Activated CD4-positive, CD25-positive, alpha-beta regulatory T cell (primary cell): ENCODE measurements at places on chromosomes 12 and 14.

- no peak for DNase-seq
Observed at GRCh38 chr12:75543529-75543928, 32.1 kb upstream of the KRR1 start.

DNA sequence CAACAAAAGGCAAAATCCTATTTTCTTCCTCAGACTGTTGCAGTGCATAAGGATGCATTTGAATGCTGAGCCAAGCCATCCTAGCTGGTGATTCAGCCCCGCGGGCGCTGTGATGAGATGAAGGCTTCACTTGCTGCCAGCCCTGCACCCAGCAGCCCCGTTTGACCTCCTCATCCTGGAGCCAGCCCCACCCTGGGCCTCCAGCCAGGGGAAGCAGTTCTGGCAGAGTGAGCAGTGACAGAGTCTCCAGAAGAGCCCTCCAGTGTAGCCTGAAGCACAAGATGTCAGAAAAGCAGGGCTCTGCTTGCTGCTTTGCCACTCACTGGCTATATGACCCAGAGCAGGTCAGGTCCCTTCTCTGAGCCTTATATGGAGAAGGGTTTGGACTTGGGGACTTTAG lies 96.2 kb upstream of the HSPB8 start:
- no peak for DNase-seq

GRCh38 chr12:15956413-15957185 lies 45.5 kb downstream of the DERA start:
- DNase-seq, result no peak

- no peak for DNase-seq
Observed at GRCh38 chr14:36820111-36820709, 158.6 kb downstream of the PAX9 start.

- DNase-seq, result no peak
Observed at GRCh38 chr14:92635031-92635430, 113.4 kb downstream of the LGMN start.

- no peak for DNase-seq
Observed at GRCh38 chr12:116897476-116897875, 13.3 kb upstream of the FBXW8 start.
